Fibroblast of skin of right biceps (primary cell): ENCODE measurements at places on chromosomes 1 and 21.

DNA sequence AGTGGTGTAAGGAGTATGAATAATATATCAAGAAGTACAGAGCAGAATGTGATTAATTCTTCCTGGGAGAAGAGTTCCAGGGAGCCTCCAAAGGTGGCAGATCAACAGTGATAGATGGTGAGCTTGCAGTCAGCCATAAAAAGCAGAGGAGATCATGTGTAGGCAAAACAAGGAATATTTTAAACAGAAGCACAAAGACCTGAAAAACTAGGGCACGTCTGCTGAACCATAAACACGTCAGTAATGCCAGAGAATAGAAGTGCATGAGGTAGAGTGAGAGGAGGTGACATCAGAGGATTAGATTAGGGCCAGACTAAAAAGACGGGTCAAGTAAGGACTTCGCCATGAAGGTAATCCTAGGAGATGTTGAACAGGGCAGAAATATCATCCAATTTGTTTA lies 151.8 kb downstream of the EIF4G3 start:
- DNase-seq, result no peak

- DNase-seq, result no peak
Measured at GRCh38 chr1:174812016-174812415, 187.7 kb upstream of the CACYBP start.

DNA sequence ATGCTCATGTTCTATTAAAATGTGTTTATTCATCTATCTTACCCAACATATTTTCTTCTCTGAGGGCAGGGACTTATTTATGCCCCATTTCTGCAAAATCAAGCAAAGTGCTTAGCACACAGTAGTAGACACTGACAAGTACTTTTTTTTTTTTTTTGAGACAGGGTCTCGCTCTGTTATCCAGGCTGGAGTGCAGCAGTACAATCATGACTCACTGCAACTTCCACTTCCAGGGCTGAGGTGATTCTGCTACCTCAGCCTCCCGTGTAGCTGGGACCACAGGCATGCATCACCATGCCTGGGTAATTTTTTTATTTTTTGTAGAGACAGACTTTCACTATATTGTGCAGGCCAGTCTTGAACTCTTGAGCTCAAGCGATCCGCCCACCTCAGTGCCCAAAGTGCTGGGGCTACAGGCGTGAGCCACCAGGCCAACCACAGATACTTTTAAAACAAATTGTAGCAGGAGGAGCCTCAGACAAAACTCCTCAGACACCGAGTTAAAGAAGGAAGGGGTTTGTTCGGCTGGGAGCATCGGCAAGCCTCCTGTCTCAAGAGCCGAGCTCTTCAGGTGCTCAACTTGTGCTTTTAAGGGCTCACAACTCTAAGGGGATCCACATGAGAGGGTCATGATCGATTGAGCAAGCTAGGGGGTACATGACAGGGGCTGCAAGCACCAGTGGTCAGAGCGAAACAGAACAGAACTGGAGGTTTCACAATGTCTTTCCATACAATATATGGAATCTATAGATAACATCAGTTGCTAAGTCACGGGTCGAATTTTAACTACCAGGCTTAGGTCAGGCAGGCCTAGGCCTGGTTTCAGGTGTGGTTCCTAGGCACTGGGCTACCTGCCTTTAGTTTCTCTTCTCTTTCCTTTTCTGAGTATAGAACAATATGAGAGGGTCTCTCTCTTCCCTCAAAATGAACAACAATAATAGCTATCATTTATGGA lies 5.7 kb upstream of the TMEM167B start:
- DNase-seq, result peak; percentile 42

DNA sequence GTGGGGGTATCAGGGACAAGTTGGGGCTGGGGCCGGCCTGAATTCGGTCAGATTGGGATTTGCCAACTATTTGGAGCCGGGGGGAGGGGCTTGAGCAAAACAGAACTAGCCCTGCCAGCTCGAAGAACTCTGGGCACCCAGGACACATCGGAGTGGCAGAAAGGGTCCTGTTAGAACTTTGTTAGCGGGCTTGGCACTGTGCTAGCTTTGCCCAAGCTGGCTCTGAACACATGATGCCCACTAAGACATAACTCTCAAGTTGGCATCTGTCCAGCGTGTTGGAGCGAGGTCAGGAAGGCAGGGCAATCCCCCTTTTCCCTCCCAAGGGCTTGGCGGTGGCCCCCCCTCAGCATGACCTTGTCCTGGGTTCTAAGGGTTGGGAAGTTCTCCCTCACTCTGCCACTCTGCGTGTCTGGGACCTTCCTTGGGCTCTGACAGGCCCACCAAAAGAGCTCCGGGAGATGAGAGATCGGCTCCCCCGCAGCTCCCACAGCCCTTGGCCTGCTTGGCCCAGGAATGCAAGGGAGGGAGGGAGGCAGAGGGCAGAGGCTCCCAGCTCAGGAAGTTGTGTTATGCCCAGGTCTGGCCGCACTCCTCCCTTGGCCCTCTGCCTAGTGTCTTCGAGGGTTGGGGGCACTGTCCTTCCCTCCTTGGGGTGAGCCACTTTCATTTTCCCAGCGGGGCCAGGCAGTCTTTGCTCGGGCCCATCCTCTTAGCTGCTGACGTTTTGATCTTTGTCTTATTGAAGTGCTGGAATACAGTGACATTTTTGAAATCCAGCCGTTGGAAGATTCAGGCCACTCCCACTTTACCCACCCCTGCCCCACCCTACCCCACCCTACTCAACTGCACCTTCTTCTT lies 1.2 kb downstream of the LMNA start:
- peak; percentile 70 for DNase-seq

GRCh38 chr1:211334986-211335385 lies 8.4 kb downstream of the TRAF5 start:
- DNase-seq, result no peak

GRCh38 chr1:15279576-15280230 lies 32.7 kb downstream of the FHAD1 start:
- no peak for DNase-seq

DNA sequence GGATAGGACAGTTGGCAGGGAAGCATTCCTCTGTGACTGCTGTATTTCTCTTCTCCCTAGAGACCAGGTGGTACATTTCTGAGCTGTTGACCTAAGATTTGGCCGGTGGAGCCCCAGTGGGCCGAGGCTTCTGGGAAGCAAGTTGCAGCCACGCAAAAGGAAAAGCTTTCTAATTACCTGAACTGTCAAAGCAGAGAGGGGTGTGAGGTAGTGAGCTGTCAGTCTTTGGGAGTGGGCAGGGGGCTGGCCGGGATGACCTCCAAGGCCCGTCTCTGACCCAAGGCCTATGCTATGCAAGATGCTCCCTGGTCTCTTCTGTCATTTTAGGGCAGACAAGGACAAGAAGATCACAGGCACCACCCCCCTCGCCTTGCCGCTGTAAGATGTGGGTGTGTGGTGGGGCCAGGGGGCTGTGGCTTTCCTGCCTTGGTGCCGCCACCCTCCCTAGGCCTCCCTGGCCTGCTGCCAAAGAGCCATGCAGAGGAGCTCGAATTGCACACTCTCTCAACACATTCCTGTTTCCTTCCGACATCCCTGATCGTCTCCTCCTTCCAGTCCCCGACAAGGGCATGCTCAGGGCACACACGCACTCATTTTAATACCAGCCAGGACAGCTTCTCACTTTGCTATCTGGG lies 7.7 kb downstream of the PADI1 start:
- DNase-seq, result peak; percentile 93

DNA sequence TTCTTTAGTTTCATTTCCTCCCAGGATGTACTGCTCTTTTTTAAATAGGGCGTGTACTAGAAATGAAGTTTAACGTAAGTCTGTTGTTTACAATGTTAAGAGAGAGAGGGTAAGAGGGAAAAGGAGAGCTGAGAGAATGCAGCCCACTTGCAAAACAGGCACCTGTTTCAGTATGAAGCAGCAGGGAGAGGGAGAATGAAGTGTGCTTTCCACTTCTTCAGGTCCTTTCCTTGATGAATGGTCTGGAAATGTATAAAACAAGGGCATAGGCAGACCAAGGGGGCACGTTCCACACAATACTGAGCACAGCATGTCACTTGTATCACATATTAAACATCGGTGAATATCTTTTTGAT lies 2.0 kb downstream of the KCNA3 start:
- DNase-seq, result no peak

DNA sequence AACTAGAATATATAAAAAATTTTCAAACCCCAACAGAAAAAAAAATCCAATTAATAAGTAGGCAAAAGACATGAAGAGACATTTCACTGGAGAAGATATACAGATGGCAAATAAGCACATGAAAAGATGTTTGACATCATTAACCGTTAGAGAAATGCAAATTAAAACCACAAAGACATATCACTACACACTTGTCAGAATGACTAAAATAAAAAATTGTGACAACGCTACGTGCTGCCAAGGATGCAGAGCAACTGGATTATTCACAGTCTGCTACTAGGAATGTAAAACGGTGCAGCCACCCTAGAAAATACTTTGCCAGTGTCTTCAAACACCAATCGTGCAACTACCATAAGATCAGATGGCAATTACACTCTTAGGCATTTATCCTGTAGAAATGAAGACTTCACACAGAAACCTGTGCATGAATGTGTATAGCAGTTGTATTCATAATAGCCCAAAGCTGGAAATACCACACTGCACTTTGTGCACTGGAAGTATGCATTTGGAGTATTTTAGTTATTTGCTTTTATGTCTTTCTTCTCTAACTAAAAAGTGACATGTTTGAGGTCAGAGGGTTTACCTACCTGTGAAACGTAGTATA lies 75.3 kb upstream of the PALMD start:
- peak; percentile 64 for DNase-seq

- DNase-seq, result no peak
Measured at GRCh38 chr1:151993084-151993733, 450 bp downstream of the S100A10 start.

GRCh38 chr21:29302359-29302875 lies 3.7 kb downstream of the BACH1 start:
- no peak for DNase-seq

DNA sequence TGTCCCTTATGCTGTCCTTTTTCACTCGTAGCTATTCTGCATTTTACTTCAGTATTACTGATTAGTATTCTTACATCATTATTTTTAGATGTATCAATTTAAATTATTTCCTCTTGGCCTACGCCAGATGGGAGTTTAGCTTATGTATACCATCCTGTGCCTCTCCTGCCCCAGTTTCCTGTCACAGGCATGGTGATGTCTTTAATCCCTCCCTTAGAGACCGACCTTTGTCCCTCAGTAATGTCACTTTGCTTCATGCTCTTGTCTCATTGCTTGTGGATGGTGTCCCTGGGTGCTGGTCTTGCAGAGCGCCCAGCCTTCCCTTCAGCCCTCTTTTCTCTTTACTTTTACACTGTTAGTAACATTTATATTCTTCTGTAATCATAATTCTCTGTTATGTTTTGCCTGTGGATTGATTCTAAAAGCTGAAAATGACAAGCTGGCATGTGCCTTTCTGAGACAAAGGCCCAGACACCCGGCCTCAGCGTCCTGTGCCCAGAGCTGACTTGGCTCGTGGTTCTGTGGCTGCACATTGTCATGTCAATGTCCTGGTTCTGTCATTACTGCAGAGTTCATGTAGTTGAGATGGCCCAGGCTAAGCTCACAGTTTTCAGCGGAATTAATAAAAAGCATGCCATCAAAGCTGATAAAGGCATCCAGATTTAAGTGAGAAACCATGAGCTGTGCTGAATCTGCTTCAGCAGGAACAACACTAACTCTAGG lies 100.7 kb downstream of the MTR start:
- no peak for DNase-seq

- peak; percentile 17 for DNase-seq
Measured at GRCh38 chr1:194533641-194534040, 1347.2 kb upstream of the B3GALT2 start.

GRCh38 chr1:227396539-227397353 lies 78.5 kb upstream of the CDC42BPA start:
- no peak for DNase-seq

- no peak for DNase-seq
Measured at GRCh38 chr1:103958699-103959098, 209.0 kb downstream of the AMY1C start.

- peak; percentile 88 for DNase-seq
Measured at GRCh38 chr1:152036267-152037216, at the start of gene S100A11. Gene S100A11, minus strand, starts transcription at chr1:152037004. Its CDS starts 89 bp downstream, at chr1:152036915.

DNA sequence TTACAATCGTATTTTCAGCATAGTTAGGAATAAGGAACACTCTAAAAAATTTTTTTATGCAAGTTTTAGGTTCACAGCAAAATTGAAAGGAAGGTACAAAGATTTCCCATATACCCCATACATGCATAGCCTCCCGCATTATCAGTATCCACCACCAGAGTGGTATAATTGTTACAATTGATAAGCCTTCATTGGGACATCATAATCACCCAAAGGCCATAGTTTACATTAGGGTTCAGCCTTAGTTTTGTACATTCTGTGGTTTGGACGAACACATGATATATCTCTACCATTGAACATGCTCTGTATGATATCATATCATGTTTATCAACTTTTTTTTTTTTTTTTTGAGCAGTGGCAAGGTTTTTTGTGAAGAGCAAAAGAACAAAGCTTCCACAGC lies 180.0 kb downstream of the SDCCAG8 start:
- no peak for DNase-seq

GRCh38 chr1:177238967-177239366 lies 68.2 kb downstream of the BRINP2 start:
- DNase-seq, result no peak

DNA sequence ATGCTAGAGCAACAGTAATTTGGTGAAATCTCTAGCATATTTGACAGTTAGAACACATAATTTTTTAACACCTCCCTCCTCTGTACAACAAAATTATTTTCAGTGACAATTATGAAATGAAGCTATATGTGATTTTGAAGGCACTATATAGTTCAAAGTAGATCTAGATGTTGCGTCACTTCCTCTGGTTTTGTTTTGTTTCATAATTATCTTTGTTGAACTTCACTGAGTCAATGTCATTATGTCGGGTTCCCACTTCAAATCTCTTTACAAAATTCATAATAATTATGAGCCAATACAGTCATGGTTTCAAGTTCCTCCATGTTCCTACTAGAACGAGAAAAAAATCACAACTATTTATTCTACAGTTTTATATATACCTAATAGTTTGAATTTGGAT lies 254.8 kb upstream of the PLXNA2 start:
- DNase-seq, result no peak

DNA sequence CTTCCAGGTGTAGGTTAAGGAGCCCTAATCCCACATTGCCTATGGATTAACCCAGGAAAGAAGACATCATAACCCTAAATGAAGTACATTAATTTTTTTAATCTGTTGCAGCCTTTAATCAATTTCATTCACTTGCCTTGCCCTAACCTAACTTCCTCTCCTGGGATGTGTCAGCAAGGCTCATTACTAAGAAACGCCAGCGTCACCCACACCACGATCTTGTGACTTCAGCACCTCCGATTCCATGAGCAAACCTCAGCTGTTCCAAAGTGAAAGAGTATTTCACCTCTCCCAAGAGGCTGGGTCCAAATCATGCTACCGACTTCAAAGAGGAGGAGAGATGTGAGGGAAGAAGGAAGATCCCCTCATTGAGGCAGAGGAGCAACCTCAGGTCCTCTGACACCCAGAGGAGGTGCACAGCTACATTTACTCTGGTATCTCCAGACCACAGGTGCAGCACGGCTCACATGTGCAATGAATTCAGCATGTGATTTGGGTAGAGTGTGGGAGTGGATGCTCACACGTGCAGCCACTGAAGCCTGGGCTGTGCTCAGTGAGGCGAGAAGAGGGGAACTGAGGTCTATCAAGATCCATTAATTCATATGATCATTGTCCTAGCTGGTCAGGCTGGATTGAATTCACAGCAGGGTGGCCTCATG lies 134.1 kb downstream of the SLC30A10 start:
- DNase-seq, result peak; percentile 38

GRCh38 chr1:179327196-179327595 lies 33.6 kb downstream of the SOAT1 start:
- no peak for DNase-seq
